Ovary (tissue), 10 donors: ENCODE measurements at places on chromosomes 13 and 19.

GRCh38 chr13:42685751-42686150, 95.6 kb upstream of the FAM216B start:
- DNase-seq = no peak

- DNase-seq = no peak
Measured at GRCh38 chr19:55270172-55270942, 9.6 kb downstream of the HSPBP1 start.

DNA sequence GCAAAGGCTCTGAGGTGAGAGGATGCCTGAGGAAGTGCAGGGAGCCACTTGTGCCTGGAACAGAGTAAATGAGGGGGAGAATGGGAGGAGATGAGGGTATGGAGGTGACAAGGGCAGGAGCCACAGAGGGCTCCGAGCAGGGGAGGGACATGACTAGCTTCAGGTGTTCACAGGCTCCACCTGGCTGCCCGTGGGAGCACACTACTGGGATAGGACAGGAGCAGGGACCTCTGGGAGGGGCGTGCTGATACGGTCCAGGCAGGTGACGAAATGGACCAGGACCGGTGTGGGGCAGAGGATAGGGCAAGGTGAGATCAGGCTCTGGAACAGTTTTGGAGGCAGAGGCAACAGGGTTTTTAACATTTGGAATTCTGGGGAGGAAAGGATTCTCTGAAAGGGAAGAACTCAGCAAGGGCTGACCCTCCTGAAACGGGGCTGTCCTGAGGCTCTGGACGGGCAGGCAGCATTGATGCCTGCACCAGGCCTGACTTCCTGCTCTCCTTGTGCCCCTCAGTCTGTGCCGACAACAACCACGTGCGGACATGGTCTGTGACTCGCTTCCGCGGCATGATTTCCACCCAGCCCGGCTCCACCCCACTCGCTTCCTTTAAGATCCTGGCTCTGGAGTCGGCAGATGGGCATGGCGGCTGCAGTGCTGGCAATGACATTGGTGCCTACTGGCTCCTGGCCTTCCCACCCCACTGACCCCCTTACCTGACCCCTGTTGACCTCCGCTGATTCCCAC, 11.6 kb downstream of the SHKBP1 start:
- DNase-seq = no peak

DNA sequence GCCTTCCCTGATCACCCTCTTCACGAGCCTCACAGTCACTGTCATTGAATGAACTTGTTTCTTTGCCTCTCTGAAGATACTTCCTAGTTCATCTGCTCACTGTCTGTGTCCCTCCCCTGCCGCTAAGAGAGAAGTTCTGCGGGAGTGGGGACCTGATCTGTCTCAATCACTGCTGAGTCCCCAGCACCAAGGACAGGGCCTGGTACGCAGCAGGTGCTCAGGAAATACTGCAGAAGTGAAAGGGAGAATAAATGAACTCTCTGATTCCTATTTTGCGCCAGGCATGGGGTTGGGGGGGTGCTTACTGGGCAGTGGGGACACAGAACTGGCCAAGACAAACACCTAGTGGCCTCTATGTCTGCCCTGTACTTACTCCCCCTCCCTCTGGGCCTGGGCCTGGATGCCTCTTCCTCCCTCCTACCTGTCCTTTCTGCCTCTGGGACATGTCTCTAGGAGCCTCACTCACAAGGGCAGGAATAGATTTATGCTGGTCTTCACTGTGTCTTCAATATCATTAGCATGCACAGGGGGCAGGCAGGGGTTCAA, 17.5 kb downstream of the FCGBP start:
- no peak for DNase-seq

GRCh38 chr19:12782174-12782423, 6.7 kb upstream of the HOOK2 start:
- no peak for DNase-seq

DNA sequence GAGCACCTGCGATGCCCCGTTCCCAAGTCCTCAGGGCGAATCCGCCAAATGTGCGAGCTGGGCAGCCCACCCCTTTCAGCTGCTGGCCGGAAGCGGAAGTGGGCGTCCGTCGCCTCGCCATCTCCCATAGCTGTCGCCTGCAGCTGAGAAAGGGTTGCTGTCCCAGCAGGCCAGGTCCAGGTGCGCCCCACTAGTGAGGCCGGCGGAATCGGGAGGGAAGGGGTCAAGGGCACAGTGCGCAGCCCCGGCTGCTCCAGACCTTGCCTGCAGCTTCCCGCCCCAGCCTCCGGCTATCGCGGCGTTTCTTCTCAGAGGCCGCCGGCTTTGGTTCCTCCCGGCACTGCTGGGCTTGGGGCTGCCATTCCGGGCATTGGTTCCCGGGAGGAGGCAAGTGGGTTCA, at the start of gene ZNF177:
TSS of gene ZNF177 (plus strand) at position 109 of the 400 bp plus-strand sequence. CDS start 15,299 bp downstream, outside the sequence.
- DNase-seq = no peak

DNA sequence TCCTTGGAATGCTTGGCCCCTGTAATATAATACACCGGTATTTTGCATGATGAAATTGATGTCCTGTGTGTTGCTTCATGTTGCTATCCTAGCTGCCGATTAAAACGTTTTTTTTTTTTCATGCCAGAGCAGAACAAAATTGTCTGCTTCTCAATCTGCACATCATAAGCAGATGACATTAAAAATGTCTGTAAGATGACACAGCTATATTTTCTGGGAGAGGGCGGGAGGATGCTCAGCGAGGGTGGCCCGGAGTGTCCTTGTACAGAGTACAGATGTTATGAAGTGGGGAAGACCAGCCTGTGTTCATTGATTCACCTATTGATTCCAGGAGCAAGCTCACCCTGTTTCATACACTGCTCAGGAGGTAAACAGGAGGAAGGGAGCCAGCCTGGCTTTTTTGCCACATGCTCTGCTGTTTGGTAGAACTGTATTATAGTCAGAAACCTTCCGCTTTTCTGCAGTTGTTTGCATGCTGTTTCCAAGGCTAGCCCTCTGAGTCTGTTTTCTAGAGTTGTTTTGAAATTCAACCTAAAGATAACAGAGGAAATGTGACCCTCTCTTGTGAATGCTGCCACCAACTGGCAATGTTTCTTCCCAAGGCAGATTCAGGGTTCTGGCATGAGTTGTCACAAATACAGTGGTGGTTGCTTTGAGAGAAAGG, 4.7 kb upstream of the IRS2 start:
- DNase-seq = no peak

GRCh38 chr19:58392945-58393724, 2.3 kb upstream of the RNF225 start:
- no peak for DNase-seq

DNA sequence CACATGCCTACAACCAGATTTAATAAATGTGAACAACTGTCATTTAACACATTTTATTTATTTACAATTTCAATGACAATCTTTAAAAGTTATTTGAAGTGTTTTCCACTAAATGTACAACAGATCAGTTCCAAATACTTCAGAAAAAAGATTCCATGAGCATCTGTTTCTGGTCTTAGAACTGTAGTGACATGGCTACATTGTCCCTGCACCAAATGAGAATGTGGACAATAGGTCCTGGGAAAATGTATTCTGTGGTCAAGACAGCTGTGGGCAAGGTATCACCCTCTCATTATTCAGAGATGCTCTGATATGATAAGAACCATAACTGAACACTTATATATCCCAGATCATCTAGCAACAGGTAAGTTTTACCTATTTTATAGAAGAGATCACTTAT, 43.7 kb downstream of the ELF1 start:
- DNase-seq = no peak

DNA sequence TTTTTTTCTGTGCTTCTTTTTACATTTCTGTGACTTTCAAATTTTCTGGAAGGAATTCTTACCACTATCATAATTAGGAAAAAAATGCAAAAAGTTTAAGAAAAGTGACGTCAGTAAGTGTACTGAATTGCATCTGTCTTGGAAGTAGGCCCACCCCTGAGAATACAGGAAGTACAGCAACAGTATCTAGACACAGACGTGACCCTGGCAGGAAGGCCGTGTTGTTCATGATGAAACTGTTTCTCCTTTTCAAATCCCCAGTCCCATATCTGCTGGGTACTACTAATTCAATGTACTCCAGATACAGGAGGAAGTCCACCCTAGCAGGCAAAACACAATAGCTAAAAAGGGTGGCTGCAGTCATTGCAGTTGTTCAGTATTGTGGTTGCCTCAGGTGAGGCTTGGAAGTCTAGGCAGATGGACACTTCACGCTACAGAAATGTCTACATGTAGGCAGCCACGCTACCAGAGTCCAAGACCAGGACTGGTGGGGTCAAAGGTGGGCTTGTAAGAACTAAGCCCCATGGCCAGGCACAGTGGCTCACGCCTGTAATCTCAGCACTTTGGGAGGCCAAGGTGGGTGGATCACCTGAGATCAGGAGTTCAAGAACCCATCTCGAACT, 49.6 kb upstream of the MED4 start:
- no peak for DNase-seq

GRCh38 chr19:18500376-18500775, 21.5 kb downstream of the ELL start:
- DNase-seq = no peak

DNA sequence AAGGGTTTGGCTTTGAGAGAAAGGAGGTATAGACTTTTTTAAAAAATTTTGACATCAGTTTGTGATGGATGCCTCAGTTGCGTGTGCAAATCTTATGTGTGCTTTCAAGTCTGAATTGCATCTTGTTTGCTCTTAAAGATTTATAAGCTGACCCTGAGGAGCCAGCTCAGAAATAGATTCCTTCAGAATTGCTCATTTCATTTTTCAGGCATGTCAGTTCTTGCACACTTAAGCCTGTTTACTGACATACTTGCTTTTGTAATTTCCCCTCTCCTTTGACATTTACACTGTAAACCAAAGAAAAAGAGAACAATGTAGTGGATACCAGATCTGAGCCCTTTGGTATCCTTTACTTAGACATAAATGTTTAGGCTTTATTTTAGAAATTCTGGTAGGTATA, 87.6 kb downstream of the RNF17 start:
- no peak for DNase-seq

GRCh38 chr19:41876847-41877832, at the start of gene CD79A:
TSS of gene CD79A (plus strand) at chr19:41877279. CDS start at chr19:41877305, 26 bp downstream.
- DNase-seq = no peak

DNA sequence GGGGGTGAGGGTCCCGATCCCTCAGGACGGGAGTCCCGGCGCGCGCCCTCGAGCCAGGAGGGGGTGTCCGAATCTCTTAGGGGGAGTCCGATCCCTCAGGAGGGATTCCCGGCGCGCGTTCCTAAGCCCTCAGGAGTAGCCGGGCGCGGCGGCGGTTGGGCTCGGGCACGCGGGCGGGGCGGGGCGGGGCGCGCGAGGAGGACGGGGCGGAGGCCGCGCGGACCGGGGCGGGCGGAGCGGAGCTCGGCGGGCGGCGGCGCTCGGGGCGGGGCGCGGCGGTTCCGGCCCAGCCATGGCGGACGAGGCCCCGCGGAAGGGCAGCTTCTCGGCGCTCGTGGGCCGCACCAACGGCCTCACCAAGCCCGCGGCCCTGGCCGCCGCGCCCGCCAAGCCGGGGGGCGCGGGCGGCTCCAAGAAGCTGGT, at the start of gene CUL4A:
TSS of gene CUL4A (plus strand) at position 278 of the 423 bp plus-strand sequence. CDS start at position 293, 15 bp downstream.
- DNase-seq = peak; percentile 72

GRCh38 chr19:14414926-14415690, 4.0 kb downstream of the DDX39A start:
- DNase-seq = no peak

DNA sequence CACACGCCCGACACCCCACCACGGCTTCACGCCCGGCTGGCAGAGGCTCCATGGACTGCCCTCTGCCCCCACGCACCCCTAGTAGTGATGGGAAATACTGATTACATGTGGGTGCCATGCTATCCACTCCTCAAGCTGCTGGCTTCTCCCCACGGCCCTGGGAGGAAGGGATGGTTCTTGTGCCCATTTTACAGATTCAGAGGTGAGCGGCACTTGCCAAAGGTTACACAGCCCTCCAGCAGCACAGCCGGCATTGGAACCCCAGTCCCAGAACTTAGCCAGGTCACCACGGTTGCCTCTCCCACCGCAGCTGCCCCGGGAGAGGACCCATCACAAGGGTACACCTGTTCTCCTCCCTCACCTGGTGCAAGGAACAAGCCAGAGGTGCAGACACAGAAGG, 13.2 kb downstream of the LRRC4B start:
- no peak for DNase-seq

GRCh38 chr19:38411041-38411712, 8.3 kb downstream of the FAM98C start:
- no peak for DNase-seq

DNA sequence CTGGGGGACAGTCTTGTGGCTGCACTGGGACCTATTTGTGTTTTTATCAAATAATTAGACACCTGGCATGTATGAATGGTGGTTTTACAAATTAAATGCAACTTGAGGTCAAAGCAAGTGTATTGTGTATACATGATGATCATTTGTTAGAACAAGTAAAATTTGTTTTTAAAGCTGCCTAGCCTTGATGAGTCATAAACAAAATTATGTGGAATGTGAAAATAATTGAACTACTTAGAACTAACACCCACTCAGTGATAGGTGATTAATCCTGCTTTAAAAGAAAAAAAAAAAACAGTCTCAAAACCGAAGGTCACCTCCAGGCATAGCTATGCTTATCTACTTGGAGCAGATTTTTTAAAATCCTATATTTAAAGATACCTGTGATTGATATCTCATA, 770.3 kb upstream of the SLITRK5 start:
- no peak for DNase-seq

DNA sequence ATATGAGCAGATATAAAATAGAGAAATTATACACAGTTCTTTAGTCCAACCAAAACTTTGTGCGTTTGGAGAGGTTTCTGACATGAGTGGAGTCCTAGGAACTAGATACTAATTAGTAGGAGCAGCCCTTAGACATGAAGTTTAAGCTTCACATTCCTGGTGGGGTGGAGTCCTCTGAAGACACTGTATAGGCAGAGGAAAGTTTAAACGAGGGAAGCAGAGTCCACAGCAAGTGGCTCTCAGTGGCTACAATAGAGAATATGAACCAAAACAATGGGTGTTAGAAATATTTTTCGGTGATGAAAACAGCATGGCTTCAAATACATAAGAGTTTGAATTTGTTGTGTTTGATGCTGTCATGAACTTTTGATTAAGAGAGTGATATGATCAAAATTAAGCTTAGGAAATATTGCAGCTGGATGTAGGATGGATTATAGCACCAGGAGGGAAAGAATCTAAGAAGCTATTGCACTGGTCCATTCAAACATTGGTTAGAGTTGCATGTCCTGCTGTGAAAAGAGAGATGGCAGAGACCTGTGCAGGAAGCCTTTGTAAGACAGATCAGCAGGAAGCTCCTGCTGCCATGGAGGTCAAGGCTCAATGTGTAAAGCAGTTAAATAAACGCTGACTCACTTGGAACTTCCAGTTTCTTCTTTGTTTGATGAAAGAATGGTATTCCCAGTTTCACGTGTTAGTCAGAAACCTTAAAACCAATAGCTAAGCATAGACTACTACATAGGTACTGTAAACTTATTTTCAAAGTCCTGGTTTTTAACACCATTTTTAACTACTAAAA, 175.2 kb downstream of the TDRD3 start:
- DNase-seq = no peak

GRCh38 chr19:29634423-29635130, 28.5 kb downstream of the POP4 start:
- DNase-seq = no peak

DNA sequence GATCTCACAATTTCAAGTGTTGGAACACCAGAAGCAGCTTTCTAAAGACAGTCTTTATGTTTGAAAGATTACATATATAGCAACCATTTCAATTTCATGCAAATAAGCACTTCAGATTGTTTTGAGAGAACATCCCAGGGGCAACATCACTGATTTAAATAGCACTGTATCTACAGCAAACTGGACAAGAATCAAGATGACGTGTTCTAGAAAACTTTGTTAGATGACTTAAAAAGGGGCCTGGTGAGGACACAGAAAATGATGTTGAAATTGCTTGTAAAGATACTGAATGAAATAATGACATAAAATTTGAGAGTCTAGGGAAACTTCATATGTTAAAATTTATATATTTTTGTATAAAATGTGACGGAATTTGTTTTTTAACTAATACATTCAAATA, 277.1 kb downstream of the KLF12 start:
- DNase-seq = no peak
